ENCODE measurements at places on chromosomes 5 and 9.
A peak's percentile ranks its signal among the peaks of the same experiment; 100 is the strongest.

GRCh38 chr9:75487856-75488718, 399.8 kb downstream of the OSTF1 start:
- no peak for DNase-seq

GRCh38 chr5:59099995-59100345, 517.1 kb downstream of the RAB3C start:
- no peak for DNase-seq

DNA sequence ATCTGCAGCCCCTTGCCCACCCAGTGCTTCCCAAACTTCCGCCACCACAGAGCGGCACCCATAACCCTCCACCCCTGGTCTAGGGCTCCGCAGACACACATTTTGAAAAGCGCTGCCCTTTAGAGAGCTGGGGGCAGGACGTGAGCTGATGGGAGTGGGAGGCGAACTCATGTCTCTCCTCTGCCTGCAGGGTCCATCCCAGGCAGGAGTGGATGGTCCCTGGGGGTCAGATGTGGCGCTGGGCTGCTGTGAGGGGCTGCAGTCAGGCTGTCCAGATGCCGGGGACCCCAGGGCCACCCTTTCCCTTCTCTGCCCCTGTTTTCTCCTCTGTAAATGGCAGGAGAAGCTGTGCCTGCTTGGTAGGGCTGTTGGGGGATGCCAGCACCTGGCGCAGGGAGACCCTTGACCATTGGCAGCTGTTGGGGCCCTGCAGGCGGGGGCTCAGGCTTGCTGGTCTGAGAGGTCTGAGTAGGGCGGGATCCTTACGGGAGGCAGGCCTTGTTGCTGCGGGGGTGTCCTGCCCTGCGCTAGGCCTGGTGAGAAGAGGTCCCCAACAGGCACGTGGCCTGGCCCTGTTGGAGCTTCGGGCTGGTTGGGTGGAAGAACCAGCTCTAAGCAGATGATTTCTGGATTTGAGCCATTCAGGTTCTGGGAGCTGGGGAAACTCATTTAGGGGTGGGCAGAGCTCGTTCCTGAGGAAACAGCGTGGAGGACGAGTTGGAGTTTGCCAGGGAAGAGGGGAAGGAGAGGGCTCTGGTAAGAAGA, 10.3 kb upstream of the RNU6ATAC start:
- no peak for DNase-seq

GRCh38 chr9:2816476-2817141, 27.3 kb downstream of the PUM3 start:
- DNase-seq, result no peak

GRCh38 chr9:15843316-15843715, 290.5 kb downstream of the CCDC171 start:
- DNase-seq, result no peak

DNA sequence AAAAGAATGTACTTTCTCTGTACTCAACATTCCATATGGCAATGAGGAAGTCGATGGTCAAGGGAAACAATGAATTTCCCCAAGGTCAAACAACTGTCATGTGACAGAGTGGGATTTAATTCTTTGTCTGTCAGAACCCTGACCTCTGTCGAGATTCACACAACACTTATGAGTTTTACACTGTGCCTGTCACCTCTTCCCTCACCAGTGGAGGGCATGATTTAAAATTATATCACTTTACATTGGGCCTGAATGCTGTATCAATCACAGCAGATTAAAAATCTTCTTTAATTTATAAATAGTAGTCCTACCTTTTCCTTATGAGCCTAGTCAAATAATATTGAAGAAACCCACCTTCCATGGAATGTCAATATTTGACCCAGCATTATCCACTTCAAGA, 276.7 kb downstream of the CDH10 start:
- DNase-seq, result no peak

GRCh38 chr5:83956386-83956785, 235.7 kb upstream of the HAPLN1 start:
- no peak for DNase-seq

DNA sequence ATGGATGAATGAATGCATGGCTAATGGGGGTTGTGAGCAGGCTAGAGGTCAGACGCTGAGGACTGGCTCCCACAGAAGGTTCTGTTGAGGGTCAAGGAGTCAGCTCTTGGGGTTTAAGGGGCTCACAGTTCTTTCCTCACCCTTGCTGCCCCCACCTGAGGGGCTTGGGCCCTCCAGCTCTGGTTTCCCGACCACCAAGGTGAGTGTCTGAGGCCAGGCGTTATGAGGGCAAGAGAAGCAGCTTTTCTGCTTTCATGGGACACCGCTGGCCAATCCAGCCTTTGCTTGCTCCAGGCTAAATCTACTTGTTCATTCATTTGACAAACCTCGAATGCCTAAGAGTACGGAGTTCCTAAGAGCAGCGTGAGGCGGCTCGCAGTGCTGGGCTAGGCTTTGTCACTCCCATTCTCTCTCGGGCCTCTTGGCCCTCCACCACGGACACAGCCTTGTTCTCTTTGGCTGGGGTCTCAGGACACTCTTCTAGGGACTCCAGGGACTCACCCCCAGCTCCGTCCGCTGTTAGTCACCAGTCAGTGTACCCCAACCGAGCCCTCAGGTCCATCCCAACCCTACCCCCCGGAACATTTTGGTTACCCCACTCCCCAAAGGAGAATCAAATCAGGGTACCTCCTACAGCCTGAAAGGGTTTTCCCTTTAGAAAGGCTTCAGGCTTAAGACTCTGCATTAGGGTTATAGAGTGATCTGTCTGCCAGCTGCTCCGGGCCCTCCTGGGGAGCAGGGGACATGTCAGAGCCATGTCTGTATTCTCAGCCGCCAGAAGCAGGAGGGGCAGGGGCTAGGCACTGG, 210.1 kb upstream of the MVB12B start:
- DNase-seq, result no peak

DNA sequence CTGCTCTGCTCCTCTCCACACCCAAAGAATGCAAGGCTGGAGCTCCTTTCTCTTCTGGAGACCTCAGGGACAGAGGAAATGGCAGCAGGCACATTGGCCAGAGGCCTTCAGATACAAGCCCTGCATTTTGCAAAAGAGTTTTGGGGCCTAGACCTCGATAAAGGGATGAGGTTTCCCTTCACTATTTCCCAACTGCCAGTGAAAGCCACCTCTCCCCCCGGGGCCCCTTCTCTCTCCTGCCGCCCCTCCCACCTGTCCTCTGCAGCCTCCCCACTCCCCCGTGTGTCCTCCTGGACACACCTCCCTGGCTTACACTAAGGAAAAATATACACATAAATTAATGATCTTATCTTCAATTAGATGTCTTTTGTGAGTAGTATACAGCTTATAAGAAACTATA, 21.3 kb upstream of the LMNB1 start:
- no peak for DNase-seq

GRCh38 chr5:133664422-133664821, 52.1 kb upstream of the FSTL4 start:
- DNase-seq, result no peak

- no peak for DNase-seq
Measured at GRCh38 chr9:292915-293314, 78.2 kb downstream of the DOCK8 start.

- DNase-seq, result no peak
Measured at GRCh38 chr9:106964822-106965525, 102.0 kb downstream of the ZNF462 start.

GRCh38 chr5:55577353-55578060, 42.7 kb upstream of the PLPP1 start:
- no peak for DNase-seq

DNA sequence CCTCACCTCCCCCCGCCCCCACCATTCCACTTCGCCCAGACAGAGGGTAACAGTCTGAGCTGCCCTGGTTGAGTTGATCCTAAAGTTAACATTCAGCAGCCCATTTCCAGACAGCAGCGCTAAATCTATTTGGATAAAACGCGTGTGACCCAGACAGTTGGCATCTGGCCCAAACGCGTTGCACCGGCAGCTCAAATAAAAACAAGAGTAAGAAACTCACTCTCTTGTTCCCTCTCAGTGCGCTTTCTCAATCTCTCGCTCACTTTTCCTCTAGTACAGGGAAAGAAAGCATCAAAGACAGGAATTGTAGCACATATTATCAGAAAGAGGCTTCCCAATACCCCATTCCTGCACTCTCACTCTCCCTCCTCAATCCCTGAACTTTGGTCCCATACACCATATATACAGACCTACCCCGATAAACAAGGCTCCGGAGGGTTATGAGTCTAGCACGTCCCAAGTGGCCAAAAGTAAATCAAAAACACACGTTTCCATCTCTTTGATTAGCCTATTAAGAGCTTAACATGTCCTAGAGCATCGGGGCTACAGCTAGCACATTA, 1.3 kb downstream of the ADAMTS6 start:
- DNase-seq, result peak; percentile 23

GRCh38 chr9:137069508-137070091, 757 bp downstream of the SAPCD2 start:
- no peak for DNase-seq

DNA sequence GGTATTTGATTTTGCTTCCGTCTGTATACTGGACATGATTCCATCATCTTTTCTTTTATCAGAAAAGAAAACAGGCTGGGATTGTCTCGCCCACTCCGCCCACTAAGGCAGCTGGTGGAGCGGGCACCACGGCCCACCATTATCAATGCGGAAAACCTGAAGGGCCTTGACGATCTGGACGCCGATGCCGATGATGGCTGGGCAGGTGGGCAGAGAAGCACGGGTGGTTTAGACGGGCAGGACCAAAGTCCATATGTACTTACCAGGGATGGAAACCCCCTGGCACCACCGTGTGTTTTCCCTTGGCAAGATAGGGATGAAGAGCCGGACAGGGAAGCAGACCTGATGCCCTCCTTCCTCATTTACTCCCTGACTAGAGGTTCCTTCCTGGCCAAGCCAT, 53.7 kb downstream of the PRRC2B start:
- DNase-seq, result no peak

GRCh38 chr9:94490465-94490864, 64.4 kb upstream of the PCAT7 start:
- no peak for DNase-seq

DNA sequence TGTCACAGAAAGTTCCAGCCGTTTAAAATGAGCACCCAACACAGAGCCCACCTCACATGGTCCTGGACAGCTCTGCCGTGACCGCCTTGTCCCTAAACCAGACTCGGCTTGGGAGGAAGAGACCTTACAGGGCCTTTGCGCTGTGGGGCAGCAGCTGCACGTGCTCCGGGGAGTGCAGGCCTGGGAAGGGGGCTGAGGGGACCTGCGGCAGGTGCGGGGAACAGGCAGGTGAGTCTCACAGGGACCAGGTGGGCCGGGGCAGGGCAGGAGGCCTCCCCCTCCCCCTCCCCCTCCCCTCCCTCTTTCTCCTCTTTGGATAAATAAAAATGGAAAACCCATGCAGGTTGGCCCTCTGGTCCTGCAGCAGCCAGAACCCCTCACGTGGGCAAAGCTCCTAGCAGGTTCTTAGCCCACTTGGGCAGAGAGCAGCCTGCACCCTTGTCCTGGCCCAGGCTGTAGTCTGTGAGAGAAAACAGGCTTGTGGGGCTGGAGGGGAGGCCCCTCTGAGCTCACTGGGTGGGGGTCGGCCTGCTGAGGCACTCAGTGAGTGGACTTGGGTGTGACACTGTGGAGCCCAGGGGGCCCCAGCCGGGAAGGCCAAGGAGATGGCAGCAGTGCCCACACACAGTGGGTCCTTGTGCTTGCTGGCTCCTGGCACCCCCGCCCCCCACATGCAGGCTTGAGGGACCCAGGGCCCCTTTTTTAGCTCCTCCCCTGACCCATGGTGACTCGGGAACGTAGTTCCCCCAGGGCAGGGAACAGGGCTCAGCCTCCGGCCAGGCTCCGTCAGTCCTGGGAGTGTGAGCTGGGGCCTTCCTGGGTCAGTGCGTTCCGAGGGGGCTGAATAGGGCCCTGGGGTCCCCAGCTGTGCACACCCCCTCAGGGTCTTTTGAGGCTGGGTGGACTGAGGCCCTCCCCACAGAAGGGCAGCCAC, 40.0 kb upstream of the CACNA1B start:
- no peak for DNase-seq

- DNase-seq, result peak; percentile 34
Measured at GRCh38 chr5:131532031-131532640, 102.9 kb downstream of the RAPGEF6 start.

DNA sequence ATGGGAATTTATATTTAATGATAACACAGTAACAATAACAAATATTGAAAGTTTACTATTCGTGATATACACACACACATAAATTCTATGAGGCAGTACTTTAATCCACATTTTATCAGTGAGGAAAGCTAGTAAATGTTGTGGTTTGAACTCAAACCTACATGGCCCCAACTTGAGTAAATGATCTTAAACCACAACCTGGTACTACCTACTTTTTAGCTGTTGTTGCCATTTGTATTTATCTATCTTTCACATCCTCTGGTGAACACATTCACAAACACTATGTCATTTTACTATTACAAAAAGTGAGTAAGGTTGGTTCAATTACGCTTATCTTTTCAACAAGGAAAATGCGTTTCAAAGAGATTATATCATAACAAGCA, 186.1 kb downstream of the SMC2 start:
- DNase-seq, result no peak

DNA sequence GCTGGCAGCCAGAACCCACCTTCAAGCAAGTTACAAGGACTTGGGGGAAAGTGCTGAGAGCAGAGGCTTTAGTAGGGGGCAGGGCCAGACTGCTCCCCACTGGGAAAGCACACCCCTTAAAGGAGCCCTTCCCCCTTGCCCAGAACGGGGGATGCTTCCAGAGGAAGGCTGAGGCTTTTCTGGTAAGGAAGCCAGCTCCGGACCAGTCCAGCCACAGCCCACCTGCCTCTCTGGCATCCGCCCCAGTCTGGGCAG, 4.2 kb upstream of the DPM2 start:
- no peak for DNase-seq

DNA sequence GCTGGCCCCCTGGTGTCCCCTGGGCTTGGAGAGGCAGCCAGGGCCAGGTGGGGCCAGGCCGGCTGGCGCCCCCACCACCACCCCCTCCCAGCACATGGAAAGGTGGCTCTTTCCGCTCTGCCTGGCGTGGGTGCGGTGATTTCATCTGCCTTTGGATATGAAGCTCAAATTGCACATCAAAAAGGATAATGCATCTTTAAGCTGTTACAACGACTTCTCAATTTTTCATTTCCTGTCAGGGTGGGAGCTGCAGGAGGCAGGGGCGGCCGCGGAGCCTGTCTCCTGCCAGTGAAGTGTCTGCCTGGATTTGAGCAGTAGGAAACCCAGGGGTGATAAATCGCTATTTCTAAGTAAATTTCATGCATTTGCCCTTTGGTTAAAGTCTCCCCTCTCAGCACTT, 169.2 kb upstream of the MVB12B start:
- DNase-seq, result no peak

DNA sequence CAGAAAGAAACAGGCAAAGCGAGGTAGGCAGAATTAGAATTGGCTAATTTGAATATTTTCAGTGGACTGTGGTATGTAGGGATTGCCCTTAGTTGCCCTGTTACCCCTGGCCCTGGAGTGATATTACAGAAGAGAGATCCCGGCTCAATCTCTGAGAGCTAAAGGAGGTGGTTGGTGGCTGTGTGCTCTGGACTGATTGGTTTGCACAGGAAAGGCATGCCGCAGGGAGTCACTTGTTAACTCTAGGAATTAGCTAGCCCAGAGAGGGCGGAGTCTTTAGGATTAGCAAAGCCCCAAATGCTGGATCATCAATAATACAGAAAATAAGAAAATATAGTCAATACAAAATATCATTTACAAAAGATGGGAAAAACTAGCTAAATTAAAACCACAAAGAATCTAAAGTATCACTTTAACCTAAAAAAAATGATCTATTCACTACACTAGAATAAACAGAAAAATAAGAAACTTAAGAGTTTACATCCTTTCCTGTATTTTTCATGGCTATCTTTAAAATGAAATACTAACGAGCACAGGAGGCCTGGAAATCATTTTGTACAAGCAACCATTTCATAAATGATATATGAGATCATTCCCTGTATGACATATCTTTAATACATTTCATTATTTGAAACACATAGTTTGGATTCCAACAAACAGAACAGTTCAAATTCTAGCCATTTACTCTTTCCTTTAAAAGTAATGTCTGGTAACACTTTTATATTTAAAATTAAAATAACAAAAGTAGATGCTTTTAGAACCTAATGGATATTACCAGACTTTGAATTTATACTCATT, 71.1 kb downstream of the GNAQ start:
- no peak for DNase-seq

Data from stimulated activated naive CD4-positive, alpha-beta T cell (primary cell).